Activated CD4-positive, alpha-beta T cell treated with anti-CD3 and anti-CD28 coated beads, Interleukin-2, amount 10 ng/mL, durations not matched to agents 24 days and 14 days (primary cell): ENCODE measurements at places on chromosomes 3 and 15.

- DNase-seq, result no peak
These were observed 129.8 kb downstream of the MEGF11 start for GRCh38 chr15:66123799-66124198.

DNA sequence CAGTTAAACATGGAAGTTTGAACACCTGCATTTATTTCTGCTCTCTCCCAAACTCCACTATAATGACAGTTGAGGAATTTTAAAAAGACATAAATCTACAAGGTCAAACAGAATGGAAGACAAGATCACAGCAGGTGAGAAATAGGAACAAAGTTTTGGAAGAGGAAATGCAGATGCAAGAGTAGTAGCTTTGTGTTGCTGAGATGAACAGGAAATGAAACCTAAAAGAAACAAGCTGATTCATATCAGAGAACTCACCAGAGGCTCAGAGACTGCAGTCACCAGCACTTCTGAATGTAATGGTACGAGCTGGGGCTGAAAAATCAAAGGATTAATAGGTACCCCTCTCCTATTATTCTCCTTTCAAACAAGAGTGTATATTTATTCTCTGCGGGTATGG lies 459.9 kb downstream of the RAP2B start:
- DNase-seq, result peak; percentile 74

DNA sequence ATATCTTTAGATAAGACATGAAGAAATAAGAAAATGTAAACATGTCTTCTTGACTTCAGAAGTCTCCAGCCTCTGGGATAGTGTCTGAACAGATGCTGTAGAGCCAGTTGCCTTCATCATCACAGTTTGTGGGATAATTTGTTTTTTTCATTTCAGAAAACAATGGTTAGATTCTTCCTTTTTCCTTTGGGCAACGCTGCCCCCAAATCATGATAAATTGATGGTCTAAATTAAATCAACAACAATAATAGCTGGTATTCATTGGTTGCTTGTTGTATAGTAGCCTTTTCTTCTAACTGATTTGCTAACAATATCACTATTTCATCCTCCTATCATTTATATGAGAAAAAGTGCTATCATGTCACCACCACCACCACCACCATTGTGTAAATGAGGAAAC lies 12.6 kb upstream of the SHQ1 start:
- no peak for DNase-seq

GRCh38 chr3:151101270-151101969 lies 16.0 kb downstream of the MED12L start:
- DNase-seq, result no peak

- DNase-seq, result no peak
These were observed 42.9 kb downstream of the TNFAIP8L3 start for GRCh38 chr15:51051776-51052175.

GRCh38 chr15:48634893-48635292 lies 10.6 kb downstream of the FBN1 start:
- DNase-seq, result no peak

GRCh38 chr15:73233623-73234022 lies 135.1 kb downstream of the HCN4 start:
- no peak for DNase-seq

DNA sequence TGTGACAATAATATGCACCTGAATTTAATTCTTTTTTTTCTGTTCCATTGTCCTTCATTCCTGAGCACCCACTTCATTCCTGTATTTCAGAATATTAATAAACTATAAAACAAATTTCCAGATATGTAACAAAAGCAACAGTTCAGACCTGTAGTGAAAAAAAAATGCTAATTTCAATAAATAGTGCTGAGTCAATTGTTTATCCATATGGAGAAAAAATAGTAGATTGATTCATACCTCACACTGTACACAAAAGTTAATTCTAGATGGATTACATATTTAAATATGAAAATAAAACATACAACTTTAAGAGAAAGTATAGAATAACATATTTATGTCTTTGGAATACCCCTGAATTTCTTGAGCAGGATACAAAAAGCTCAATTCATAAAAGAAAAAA lies 43.9 kb upstream of the KCNH8 start:
- no peak for DNase-seq

- DNase-seq, result no peak
These were observed 103.5 kb downstream of the CHSY1 start for GRCh38 chr15:101148166-101148880.

GRCh38 chr15:95247071-95247984 lies 1016.0 kb downstream of the MCTP2 start:
- DNase-seq, result no peak

DNA sequence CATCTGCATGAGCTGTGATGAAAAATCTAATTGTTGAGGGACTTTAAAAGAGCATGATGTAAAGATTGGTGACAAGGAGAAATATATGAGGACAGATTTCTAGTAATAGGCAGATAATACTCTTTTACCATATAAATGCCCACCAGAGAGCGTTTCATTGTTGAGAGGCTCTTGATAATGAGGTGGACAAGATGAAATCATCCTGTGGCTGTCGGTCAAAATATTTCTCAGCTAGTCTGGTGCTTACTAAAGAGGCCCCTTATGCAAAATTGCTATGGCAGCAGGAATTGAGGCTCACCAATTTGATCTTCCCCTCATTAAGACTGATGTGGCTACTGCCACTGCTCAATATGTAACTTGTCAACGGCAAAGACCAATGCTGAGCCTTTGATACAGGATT lies 225.0 kb upstream of the RASGRP1 start:
- DNase-seq, result no peak

GRCh38 chr15:45224621-45225217 lies 27.3 kb upstream of the SLC28A2 start:
- no peak for DNase-seq

- DNase-seq, result no peak
These were observed 222.3 kb upstream of the LINGO1 start for GRCh38 chr15:77854980-77855379.

- DNase-seq, result no peak
These were observed 494.5 kb downstream of the DIPK2A start for GRCh38 chr3:144466114-144466513.

DNA sequence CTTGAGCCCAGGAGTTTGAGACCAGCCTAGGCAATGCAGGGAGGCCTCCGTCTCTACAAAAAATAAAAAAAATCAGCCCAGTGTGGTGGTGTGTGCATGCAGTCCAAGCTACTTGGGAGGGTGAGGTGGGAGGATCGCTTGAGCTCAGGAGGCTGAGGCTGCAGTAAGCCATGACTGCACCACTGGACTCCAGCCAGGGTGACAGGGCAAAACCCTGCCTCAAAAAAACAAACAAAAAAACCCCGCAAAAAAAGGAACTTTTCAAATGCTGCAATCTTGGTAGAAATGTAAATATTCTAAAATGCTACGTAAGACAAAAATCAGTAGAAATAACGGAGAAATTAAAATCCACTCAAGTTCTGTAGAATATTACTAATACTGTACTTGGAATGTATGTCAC lies 108.1 kb upstream of the MELTF start:
- no peak for DNase-seq

- no peak for DNase-seq
These were observed 50.8 kb upstream of the MRPS22 start for GRCh38 chr3:139292711-139293664.

- DNase-seq, result no peak
These were observed 301.7 kb downstream of the OXSM start for GRCh38 chr3:26091626-26092025.

DNA sequence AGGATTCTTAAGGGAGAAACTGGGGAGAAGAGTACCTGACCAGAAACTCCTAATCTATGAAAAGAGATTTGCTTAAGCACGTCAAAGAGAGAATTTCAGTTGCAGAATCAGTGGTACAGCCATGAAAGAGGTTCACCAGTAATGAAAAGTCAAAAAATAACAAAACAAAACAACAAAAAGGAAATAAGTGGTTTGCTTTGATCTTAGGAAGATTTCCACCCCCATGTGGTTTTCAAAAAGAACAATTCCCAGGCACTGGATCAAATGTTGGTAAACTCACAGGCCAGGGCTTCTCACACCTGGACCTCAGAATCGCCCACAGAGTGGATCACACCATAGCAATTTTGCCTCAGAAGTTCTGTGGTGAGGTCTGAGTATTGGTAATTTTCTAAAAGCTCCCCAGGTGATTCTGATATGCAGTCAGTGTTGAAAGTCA lies 67.5 kb downstream of the TMEM39A start:
- no peak for DNase-seq

- DNase-seq, result no peak
These were observed 739.6 kb downstream of the NAALADL2 start for GRCh38 chr3:175598740-175599139.

- no peak for DNase-seq
These were observed 423.8 kb upstream of the CFAP20DC start for GRCh38 chr3:59473636-59474035.
